MCF 10A (cell line): ENCODE measurements at places on chromosomes 16 and 17.

GRCh38 chr16:12972246-12972645, 70.8 kb downstream of the SHISA9 start:
- no peak for DNase-seq

- no peak for DNase-seq
Observed at GRCh38 chr17:7910281-7910680, 5.8 kb downstream of the RNF227 start.

DNA sequence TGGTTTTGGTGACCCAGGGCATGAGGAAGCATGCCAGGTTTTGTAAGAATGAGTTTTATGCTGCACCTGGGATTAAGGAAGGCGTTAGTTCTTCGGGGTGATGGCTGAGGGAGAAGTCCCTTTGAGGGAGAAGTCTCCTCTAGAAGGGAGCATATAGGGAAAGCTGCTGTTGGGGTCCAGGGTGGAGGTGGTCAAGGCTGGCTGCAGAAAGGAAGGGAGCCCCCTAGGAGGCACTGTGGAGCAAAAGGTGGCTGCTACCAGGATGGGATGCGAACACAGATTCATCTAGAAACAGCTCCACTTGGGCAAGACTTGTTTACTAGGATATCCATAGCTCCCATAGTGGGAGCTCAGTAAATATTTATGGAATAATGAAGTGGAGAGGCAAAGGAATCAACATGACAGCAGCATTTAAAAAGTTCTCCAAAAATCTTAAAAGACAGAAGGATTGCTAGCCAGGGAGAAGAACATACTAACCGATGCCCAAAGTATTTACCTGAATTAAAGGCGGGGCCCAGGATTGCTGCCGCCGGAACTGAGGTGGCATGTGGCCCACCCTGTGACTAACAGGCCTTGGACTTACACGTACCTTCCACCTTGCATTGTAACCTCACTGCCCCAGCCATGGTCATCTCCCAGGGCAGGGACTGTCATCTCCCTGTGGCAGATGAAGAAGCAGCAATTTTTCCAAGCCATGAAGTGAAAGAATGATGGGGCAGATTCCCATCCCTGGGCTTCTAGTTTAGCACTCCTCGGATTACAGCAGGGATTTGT, 7.1 kb upstream of the LPCAT2 start:
- DNase-seq, result no peak

GRCh38 chr17:10116267-10116666, 82.1 kb downstream of the GAS7 start:
- DNase-seq, result no peak

GRCh38 chr17:67374329-67375053, 2.6 kb upstream of the PITPNC1 start:
- peak; percentile 83 for DNase-seq

DNA sequence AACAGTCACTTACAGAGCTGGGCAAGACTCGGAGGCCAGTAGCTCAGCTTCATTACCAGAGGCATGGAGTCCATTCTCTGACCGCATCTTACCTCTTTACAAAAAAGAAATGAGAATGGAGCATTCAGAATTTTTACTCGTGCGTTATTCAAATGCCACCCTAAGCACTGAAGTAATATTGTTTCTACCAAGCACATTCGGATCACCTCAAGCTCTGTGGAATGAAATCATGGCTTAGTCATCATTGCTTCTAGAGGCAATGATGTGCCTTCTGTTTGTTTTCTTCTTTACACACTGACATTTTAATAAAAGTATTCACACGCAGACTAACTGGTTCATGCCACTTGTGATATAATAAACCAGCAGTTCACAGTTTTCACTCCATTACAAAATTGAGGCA, 206.8 kb downstream of the PHKB start:
- no peak for DNase-seq

DNA sequence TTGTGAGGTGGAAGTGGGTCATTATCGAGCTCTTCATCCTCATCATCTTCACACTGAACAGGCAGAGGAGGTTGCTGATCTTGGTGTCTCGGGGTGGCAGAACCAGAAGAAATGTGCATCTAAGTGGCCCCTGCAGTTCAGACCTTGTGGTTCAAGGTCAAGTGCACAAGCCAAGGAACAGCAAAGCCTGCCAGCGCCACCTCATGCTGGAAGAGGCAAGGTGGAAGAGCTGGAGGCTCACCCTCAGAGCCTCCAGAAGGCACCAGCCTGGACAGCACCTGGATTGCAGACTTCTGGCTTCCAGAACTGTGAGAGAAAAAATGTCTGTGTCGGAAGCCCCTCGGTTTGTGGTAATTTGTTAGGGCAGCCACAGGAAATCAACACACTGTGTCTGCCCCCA, 32.7 kb downstream of the IFT140 start:
- no peak for DNase-seq

DNA sequence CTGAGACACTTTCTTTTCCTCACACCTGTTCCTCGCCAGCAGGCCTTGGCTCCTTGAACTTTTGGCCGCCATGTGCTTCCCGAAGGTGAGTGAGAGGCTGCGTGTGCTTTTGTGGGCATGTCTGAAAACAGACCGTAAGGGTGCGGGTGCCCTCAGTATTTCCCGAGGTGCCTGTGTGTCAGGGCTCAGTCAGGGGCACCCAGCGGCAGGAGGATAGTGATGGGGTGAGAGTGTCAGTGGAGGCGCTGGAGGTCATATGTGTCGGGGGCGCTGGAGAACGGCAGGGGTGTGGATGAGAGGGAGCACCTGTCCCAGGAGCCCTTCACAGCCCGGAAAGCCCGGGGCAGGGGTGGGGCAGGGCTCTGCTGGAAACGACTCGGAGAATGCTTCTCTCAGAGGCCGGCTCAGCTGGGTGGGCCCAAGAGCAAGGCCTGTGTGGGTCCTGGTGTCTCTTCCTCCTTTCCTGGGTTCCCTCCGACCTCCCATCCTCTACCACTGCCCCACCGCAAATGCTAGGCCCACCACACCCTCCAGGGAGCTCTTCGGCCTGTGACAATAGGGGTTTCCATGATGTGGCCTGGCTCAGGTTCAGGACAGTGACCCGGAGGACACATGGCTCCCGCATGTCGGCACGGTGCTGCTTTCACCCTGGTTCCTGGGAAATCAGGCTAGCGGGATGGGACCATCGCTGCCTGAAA, 451 bp downstream of the IL32 start:
- no peak for DNase-seq

DNA sequence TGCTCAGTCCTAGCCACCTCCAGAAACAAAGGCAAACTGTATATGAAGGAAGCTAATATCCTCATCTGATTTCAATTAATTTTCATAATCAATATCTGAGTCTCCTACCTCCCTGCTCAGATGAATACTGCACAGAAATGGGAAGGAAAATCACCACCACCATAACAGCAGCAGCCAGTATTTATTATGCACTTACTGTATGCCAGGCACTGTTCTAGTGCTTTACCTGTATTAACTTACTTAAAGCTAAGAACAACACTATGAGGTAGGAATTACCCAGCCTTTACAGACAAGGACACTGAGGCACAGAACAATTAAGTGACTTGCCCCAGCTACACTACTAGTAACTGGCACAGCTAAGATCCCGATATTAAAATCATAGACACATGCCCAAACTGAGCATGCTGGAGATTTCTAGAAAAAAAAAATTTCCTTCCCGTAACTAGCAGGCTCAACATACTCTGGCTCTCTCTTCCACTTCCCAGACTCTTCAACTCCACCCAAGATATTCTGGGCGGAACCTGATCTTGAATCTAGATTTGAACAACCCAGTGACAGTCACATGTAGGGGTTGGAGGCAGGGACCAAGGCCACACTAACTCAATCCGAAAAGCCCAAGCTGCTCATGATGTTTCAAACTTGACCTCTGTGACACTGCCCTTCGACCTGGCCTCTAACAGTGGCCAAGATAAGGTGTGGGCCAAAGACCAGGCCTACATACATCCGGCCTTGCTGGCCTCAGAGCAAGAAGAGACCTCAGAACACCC, 3.9 kb downstream of the TRIM25 start:
- no peak for DNase-seq

- no peak for DNase-seq
Observed at GRCh38 chr17:62619417-62620155, 7.9 kb upstream of the MRC2 start.

DNA sequence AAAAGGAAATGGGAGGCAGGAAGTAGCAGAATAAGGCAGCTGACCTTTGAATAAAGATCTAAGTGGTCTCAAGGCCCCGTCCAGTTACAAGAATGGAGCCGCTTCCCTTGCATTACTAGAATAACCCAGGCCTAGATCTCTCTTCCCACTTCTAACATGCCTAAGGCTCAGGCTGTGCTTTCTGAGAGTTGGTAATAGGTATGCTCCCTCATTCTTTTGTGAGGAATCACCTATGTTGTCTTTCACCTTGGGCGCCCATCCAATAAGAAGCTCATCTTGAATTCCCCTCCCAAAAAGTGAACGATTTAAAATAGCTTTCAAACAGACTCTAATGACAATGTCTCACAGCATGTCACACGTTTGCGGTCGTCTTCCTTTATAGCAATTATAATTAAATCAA, 101.2 kb downstream of the KCNJ2 start:
- peak; percentile 30 for DNase-seq

DNA sequence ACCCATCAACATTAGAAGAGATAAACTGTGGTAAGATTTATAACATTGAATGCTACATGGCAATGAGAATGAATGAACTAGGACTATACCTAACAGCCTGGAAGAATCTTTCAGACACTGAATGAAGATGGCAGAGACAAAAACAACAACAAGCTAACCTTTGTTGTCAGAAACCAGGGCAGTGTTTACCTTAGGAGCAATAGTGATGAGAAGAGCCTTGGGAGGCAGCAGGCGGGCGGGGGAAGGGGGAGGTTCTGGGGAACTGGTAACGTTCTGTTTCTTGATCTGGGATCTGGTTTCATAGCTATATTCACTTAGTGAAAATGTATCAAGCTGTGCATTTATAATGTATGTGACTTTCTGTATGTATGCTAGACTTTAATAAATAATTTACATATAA, 139.0 kb upstream of the TNRC6C start:
- no peak for DNase-seq

DNA sequence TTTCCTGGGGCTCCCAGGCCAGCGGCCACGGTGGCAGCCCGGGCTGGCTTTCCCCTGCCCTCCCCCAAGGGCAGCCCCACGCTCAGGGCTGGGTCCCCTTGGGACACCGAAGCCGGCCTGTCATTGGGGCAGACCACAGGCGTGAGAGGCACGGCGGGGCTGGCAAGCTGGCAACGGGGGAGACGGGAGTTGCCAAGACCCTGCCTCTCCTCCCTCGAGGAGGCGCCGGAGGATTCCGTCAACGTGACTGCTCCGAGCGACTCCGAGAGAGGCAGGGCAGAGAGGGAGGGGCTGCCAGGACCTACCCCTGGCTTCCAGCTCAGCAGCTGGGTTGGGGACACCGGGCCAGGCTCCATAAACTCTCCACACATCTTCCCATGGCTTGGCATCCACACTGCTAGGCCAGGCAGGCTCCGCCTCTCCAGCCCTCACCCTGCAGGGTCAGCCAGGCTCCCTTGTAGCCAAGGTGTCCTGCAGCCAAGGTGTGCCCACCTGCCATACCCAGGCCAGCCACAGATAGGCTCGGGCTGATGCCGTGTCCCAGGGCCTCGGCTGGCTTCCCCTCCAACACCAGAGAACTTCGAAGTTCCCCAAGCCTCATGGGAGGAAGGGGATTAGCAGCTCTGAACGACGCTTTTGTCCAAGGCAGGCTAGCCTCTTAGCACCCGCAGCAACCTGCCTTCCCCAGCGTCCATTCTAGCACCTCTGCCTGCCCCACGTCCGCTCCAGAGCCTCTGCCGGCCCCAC, 25.5 kb downstream of the TIMM22 start:
- no peak for DNase-seq

DNA sequence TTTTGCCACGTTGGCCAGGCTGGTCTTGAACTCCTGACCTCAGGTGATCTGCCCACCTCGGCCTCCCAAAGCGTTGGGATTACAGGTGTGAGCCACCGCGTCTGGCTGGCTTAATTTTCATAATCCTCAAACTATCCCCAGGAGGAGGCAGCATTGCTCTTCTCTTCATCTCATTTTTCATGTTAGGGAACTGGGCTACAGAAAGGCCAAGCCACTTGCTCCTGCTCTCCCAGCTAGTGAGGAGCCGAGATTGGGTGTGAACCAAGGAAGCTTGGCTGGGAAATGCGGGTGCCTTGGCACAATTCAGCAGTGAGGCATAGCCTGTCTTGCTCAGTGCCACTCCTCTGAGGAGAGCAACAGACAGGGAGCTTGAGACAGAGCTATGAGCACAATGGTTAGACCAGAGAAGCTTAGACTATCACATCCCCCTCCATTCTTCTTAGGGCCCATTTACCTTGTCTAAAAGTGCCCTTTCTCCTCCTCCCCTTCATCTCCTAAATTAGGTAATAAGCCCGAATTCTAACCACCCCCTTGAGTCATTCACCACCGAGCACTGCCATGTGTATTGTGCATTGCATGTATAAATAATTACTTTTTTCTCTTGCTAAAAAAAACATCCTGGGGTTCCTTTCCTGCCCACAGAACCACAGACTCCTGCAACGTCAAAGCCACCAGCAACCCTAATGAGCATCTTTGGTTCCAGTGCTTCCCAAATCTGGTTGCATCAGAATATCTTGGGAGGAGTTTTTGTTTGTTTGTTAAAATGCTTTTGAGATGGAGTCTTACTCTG, 20.0 kb upstream of the KIF19 start:
- DNase-seq, result peak; percentile 11
